ENCODE measurements at places on chromosomes 12 and 14.

GRCh38 chr14:104116756-104117340, 21.5 kb upstream of the KIF26A start:
- no peak for DNase-seq

DNA sequence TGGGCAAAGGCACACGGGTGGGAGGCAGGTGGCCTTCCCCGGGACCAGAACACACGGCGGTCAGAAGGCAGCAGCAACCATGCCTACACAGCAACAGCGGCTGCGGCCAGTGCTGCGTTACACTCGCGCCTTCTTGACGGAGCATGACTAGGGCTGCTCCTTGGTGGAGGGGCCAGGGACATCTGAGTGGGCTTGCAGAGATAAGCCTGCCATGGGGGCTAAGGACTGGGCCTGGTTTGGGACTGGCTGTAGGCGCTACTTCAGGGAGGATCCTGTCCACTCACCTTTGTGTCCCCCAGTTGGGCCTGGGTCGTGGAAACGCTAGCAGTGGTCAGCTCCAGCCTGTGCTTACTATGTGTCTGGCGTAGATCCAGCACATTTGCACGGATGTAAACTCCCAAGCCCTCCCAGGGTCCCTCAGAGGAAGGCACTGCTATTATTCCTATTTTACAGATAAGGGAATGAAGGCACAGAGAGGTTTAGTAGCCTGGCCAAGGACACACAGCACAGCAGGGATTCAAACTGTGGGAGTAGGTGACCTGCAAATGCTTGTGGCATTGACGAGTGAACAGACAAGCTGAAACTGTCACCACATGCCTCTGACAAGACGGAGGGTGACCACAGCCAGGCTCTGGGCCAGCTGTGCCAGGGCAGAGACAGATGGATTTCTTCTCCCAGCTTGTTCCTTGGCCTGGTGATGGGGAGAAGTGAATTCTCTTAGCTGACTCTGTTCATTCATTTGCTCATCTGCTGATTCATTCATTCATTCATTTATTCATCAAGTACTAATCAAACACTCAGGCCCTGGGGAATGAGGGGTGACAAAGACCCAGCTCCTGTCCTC, 31.9 kb upstream of the DLK1 start:
- DNase-seq, result no peak

DNA sequence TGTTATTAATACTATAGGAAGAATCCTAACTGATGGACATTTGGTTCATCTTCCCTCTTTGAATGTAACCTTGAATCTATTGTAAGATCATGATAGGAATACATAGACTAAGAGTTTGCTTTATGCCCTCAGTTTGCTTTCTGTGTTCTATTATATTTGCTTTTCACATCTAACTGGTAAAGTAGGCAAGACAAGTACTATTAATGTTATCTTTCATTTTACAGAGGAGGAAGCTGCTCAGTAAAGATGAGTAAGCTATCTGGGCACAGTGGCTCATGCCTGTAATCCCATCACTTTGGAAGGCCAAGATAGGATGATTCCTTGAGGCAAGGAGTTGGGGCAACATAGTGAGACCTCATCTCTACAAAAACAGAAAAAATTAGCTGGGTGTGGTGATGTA, 103.0 kb downstream of the TMTC2 start:
- no peak for DNase-seq

DNA sequence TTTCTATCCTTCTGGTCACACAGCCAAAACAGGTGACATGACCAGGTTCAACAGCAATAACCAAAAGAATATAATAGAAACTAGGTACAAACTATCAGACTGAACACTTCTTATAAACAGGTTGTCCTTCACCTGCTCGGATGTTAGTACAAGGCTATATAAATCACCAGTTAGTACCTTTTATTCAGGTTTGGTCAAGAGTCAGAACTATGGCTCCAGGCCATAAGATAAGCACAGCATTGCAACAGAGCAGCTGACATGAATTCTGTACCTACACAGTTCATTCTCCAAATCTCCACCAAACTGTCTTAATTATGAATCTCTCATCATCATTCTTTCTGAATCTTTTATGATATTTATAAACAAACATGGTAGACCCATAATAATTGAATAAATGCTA, 123.9 kb downstream of the DIO2 start:
- DNase-seq, result no peak

DNA sequence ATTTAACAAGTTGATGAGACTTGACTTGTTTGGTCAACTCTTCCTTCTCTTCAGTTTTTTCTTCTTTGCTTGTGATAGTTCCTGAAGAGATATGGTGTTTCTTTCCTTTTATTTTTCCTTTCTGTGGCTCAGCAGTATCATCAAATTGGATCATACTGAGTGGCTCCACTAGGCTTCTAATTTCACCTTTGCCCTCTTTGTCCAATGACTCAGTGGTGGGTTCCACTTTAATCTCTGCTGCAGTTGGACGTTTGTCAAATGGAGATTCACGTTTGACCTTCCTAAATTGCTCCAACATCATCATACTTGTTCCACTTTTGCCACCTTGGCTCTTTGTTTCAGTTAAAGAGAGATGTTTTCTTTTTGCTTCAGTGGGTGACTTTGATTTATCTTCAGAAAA, 41.5 kb downstream of the FAM186A start:
- no peak for DNase-seq

DNA sequence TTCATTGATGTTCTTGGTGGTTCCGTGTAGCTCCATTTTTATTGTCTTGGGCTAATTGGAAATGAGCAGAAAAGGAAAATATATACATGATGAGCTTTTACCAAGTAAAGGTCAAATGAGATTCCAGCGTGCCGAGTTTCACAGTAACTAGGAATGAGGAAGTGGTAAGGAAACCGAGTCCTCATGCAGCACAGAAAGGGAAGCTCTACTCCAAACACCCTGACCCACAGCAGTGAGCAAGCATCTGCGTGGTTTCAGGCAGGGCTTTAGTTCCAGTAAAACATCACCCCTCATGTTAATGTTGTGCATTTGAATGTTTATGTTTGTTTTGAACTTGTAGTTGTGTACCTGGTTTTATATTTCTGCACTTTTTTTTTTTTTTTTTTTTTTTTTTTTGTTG, 208.0 kb downstream of the SLC41A2 start:
- no peak for DNase-seq

DNA sequence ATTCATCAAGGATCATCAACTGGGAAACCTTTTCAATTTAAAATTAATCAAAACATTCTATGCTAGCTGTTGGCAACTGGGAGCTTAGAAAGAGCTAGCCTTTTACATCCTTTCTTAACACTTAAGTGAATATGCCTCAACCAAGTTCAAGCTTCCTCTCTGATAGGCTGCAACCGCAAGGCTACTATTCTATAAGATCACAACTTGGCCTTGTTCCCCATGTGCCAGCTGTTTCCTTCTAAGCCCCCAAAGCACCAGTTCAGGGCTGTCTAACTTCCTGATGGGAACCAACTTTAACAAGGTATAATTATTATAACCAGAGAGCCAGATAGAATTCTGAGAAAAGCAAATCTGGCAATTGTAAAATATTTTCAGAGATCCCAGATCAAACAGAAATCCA, 37.0 kb downstream of the KCNC2 start:
- DNase-seq, result no peak

DNA sequence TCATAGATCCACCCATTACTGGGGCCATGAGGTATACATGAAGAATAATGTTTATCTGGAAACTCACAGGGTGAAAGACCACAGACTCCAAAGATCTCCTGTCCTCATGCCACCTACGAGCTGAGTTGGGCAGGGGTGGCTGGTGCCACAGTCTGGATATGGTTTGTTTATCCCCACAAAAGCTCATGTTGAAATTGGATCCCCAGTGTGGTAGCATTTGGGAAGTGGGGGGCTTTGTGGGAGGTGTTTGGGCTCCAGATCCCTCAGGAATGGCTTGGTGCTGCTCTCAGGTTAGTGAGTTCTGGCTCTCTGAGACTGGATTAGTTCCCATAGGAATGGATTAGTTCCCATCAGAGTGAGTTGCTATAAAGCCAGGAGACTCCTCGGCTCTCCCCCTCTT, 192.3 kb upstream of the FSCB start:
- no peak for DNase-seq

DNA sequence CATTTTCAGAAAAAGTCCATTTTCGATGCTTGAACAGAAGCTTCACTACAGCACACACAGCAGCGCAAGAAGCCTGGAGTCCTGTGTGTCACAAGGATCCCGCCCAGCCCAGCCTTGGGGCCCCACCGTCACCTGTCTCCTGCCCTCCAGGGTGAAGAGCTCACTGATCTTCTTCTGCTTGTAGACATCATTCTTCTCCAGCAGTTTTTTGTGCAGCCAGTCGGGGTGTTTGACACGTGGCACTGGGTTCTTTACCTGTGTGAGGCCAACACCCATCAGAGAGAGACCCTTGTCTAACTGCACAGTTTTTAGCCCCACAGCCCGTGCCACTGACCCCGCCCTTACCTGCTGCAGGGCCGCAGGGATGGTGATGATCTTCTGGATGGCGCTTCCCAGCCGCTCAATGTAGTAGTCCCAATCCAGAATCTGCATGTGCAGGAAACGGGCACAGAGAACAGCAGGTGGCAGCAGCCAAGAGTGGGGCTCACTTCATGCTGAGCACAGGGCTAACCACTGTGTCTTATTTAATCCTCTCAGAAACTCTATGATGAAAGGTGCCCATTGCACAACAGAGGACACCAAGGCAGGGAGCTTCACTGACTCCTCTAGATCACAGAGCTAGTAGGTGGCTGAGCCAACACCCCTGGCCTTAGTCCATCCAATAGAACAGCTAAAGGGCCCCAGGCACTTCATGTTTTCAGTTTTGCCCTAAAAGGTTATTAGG, 30.0 kb downstream of the POLE start:
- no peak for DNase-seq

- DNase-seq, result no peak
Measured at GRCh38 chr12:54959291-54960018, 25.1 kb downstream of the TESPA1 start.

DNA sequence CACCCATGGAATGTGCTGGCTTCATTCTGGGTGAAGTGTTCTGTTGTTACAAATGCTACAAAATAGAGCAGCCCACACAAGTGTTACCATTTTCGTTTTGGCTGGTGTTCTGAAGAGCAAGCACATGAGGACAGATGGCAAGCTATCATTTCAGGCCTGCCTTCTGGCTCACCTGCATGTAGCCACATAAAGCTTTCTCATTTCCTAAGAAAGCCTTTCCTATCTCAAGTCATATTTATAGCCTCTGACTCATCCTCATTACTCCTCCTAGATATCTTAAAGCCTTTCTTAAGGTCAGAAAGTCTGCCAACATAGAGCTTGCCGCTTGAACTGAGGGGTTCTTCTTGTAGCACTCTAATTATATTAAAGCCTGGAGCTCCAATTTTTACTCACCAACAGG, 89.0 kb downstream of the PTPRR start:
- DNase-seq, result no peak

DNA sequence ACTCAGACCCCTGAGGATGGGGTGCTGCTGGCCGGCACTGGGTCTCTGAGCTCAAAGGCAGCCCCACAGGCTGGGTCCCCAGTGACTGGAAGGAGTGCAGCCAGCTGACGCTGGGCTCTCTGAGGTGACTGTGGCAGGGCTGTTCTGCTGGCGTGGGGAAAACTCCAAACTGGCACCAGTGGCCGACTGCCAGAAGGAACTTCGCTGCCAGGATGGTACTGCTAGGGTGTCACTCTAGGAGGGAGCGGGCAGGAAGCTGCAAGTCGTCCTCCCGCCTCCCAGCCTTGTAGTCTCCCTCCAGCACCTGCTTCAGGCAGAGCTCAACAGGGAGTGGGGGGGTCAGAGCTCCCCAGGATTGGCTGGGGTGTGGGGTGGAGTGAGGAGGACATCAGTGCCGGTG, 41.3 kb downstream of the CDC42BPB start:
- DNase-seq, result no peak

DNA sequence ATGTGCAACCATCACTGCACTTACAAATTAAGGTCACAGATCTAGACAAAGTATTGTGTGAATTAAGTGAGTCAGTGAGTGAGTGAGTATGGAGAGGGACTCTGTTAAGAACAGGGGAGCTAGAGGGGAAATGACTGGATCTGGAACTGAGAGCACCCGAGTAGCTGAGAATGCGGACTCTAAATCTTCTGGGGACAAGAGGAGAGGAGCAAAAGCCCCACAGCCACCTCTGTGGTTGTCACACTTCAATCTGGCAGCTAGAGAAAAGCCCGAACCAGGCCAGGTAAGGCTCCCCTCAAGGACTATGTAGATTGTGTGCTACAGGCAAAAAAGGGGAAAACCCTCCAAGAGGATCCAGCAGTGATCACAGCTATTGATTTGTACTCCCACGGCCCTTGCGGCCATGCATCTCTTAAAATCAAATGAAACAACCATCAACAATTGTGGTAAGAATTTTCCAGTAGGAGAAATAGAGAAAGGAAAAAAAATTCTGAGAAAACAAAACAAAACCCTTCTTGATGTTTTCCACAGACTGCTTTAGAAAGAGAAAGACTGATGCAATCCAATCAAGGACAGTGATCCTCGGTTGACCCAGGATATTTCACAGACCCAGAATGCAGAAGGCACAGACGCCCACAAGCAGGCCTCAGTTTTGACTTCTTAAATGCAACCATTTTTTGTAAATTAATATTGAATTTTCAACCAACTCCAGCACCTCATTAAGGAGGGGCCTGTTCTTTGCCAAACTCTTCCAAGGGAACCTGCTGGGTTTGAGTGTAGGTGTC, 109.6 kb downstream of the SLC38A6 start:
- no peak for DNase-seq

- DNase-seq, result no peak
Measured at GRCh38 chr12:6316921-6317692, 6.6 kb downstream of the PLEKHG6 start.

- no peak for DNase-seq
Measured at GRCh38 chr12:16112612-16113560, 164.6 kb downstream of the SLC15A5 start.

GRCh38 chr14:32933629-32934072, 5.0 kb upstream of the NPAS3 start:
- no peak for DNase-seq

GRCh38 chr12:122527478-122527944, 462 bp downstream of the KNTC1 start:
- no peak for DNase-seq

GRCh38 chr12:56046027-56046780, 4.5 kb downstream of the RPS26 start:
- no peak for DNase-seq

DNA sequence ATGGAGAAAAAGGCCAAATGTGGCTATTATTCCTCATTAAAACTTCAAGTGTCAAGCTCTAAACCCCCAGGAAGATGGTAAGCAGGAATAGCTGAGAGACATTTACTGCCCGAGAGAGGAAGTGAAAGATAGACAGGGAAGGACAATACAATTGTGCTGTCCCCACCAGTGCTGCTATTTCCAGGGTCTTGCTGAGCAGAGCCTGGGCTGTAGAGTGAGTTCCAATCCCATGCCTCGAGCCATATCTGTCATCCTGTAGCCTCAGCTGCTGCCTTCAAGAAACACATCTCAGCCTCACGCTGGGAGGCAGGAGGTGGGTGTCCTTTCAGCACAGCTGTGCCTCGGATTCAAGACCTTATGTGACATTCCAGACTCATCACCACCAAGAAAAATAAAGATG, 114.0 kb downstream of the RPAP3 start:
- peak; percentile 15 for DNase-seq
